ENCODE measurements at places on chromosomes 12 and 14.

- DNase-seq: no peak
Observed at GRCh38 chr12:21644516-21644915, 13.1 kb downstream of the LDHB start.

GRCh38 chr14:104992501-104992900 lies 6.9 kb downstream of the CLBA1 start:
- DNase-seq: no peak

- no peak for DNase-seq
Observed at GRCh38 chr12:42794806-42795205, 205.3 kb upstream of the PRICKLE1 start.

- no peak for DNase-seq
Observed at GRCh38 chr14:23057757-23058653, 685 bp upstream of the CDH24 start.

DNA sequence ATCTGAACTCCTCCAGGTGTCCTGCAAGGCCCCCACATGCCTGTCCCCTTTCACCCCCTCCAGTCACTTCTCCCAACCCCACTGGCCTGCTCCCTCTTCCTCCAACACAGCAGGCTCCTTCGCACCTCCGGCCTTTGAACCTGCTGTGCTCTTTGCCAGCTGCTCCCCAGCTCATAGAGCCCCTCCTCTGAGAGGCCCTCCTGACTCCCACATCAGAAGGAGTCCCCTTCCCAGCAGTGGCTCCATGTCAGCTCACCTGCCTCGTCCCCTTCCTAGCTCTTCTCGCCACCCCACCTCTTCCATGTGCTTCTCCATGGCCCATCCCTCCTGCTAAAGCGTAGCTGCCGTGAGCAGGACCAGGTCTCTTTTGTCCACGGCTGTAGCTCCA lies 22.1 kb downstream of the SCARB1 start:
- DNase-seq: no peak

DNA sequence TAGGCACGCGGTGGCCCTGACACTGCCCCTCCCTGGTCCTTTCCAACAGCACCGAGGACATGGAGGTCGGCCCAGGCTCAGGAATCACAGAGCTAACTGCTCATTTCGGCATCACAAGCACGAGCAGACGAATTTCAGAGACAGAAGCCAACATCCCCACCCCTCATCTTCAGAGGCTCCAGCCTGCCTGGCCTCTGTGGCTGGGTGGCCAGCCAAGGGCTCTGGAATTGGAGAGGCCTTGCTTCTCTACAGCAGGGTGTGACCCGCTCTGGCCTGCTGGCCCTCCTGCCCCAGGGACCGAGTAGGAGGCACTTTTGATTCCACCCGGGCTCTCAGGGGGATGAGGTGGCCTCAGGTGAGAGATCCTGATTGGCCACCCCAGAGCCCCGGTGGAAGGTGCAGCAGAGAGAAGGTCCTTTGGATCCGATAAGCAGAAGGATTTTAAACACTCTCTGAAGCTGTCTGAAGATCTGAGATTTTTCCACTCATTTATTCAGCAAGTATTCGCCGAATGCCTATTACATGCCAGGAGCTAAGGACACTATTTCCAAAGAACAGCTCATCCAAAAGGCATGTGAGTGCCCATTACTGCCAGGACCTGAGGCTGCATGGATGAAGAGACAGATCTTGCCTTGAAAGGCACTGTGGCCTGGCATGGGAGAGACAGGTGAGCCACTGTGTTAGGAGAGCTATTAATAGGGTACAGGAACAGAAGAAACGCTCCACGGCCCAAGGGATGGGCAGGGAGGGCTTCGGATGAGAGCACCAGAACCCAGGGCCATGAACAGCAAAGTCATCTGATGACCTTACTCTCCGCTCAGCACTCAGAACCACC lies 10.2 kb downstream of the BAG5 start:
- DNase-seq: no peak

GRCh38 chr12:65510584-65511050 lies 232.1 kb downstream of the MSRB3 start:
- no peak for DNase-seq

DNA sequence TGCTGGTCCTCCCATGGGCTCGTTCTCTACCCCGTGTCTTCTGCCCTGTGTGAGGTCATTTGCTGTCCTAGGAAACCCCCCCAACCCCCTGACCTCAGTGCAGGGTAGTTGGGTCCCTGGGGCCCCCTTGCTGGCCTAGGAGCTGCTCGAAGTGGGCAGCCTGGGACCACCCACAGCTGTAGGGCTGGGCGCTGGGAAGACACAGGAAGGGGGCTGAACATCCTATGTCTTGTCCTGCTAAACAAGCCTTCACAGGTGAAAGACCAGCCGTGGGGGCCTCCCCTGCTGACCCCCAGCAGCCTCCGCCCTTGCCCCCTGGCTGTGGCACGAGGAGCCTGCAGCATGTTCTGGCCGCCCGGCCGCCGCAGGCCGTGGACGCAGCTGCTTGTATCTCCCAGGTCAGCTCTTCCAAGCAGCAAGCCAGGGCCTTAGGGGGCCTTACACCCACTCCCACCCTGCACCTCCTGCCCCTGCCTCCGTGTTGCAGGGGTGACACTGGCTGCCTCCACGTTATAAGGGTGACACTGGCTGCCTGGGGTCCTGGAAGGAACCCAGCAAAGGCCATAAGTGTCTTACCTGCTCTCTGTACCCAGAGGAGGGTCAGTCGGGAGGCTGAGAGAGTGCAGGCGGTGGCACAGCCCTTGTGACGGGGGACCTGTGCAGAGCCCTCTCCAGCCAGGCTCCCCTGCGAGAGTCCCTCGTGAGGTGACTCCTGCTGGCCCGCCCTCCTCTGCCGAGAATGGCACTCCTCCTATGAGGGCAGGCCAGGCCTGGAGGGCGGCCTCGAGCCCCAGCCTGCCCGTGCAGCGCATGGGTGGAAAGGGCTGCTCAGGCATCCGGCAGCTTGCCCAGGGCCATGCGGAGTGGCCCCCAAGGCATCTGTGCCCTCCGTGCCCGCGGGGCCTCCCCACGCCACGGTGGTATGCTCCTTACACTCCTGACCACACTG lies 11.5 kb upstream of the TEX22 start:
- no peak for DNase-seq

- no peak for DNase-seq
Observed at GRCh38 chr12:88552610-88553079, 27.6 kb downstream of the KITLG start.

GRCh38 chr12:5033883-5034282 lies 9.8 kb upstream of the KCNA5 start:
- DNase-seq: no peak

- DNase-seq: no peak
Observed at GRCh38 chr12:32541754-32542374, 137.2 kb upstream of the DNM1L start.

DNA sequence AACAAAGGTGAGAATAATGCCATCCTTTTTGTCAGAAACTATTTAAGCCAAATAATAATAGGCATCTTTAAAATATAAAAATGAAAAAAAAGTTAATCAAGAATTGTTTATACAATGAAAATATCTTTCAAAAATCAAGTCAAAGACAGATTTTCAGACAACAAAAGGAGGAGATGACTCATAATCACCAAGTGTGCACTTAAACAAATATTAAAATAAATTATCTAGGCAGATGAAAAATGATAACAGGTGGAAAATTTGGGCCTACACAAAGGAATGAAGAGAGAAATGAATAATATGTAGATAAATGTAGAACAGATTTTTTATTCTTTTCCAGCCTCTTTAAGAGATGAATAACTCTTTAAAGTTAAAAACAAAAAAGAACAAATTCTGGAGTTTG lies 250.0 kb upstream of the PLEKHG7 start:
- no peak for DNase-seq

DNA sequence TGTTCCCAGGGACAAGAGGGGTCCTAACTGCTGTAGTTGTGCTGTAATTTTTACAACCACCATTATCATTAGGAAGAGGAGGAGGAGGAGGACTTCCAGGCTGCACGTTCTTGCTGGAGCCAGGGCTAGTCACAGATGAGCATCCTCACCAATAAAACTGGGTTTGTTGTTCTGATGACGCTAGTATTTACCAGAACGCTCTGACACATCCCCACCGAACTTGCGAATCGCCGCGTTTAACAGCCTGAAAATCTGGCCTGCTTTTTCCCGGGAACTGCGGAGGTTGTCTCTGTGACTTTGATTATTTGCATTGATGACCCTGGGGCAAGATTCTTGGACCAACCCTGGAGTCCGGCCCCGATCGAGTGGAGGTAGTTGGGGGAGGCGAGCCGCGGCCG lies 10.2 kb downstream of the TBX5 start:
- DNase-seq: no peak

DNA sequence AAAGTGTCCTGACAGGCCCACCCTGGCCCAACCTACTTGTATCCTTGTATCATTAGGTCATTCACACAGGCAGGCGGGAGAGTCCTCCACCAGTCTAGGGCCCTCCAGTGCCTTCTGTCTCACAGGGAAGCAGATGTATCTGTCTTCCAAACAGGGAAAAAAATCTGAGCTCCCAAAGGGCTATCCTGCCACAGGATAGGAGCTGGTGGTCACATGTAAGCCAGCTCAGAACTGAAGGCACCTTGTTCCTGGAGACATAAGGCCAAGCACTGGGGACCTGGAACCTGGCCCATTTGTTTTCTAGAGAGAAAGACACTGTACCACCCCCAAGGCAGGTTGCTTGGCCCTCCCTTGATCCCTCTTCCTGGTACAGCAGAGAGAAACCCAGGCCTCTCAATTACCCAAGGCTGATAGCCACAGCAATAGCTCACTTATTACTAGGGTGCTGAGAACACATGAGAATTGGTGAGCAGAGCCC lies 19.4 kb upstream of the PLEKHH1 start:
- DNase-seq: no peak
